ENCODE measurements at places on chromosomes 6 and 20. TPM values are rescaled to one million over a fixed set of nuclear protein-coding genes. Genes with fewer than 3 reads are reported as not detected.

The C6orf15 gene
- total RNA-seq = not detected

The DZANK1 gene
- 2.1 TPM for total RNA-seq

The TTBK1 gene
- 0.05 TPM for total RNA-seq

The ZBTB22 gene
- total RNA-seq = 2.6 TPM

The COL9A1 gene
- 0.06 TPM for total RNA-seq
